Thyroid gland (tissue), 4 donors: ENCODE measurements at places on chromosomes 6 and 20. TPM values are rescaled to one million over a fixed set of nuclear protein-coding genes. Genes with fewer than 3 reads are reported as not detected.
A peak's percentile ranks its signal among the peaks of the same experiment; 100 is the strongest.

GRCh38 chr20:38298768-38299288, 5.1 kb upstream of the BPI start:
- DNase-seq: peak; percentile 60

Gene OPRM1
- not detected for total RNA-seq

DNA sequence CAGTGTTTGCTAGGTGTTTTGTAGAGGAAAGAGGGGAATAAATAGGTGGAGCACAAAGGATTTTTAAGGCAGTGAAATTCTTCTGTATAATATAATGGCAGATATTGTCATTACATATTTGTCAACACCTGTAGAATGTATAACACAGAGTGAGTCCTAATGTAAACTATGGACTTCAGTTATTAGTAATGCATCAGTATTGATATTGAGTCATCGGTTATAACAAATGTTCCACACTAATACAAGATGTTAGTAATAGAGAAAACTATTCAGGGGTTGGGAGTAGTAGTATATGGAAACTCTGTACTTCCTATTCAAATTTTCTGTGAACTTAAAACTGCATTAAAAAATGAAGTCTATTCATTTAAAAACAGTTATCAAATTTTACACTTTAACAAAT, 299.2 kb downstream of the UBE3D start:
- DNase-seq: no peak

GRCh38 chr6:166330612-166331011, 11.7 kb downstream of the SFT2D1 start:
- peak; percentile 49 for DNase-seq

- DNase-seq: no peak
Measured at GRCh38 chr20:952196-952795, 36.2 kb upstream of the ANGPT4 start.

Gene ZNF335
- 28.1 TPM for total RNA-seq

- DNase-seq: no peak
Measured at GRCh38 chr6:151276112-151276740, 36.5 kb downstream of the AKAP12 start.

DNA sequence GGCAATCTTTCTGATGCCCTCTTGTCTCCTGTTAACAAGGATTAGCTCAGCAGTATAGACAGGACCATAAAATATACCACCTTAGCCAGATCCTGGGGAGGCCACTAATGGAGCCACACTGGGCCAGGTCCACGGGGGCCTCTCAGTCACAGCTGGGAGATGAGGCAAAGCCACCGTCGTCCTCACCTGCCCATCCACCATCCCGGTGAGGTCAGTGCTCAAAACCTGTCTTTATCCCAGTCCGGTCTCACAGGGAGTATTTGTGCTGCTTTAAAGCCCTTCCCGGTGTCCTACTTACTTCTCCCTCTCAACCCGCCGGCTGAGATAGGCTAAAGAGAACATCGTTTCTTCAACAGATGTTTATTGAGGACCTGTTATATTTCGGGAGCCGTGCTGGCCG, 104.3 kb downstream of the EDN3 start:
- peak; percentile 17 for DNase-seq

GRCh38 chr6:37480118-37480736, 19.5 kb downstream of the CCDC167 start:
- no peak for DNase-seq

GRCh38 chr6:119328892-119329793, 20.4 kb downstream of the MAN1A1 start:
- no peak for DNase-seq

Gene TRIM31
- not detected for total RNA-seq

DNA sequence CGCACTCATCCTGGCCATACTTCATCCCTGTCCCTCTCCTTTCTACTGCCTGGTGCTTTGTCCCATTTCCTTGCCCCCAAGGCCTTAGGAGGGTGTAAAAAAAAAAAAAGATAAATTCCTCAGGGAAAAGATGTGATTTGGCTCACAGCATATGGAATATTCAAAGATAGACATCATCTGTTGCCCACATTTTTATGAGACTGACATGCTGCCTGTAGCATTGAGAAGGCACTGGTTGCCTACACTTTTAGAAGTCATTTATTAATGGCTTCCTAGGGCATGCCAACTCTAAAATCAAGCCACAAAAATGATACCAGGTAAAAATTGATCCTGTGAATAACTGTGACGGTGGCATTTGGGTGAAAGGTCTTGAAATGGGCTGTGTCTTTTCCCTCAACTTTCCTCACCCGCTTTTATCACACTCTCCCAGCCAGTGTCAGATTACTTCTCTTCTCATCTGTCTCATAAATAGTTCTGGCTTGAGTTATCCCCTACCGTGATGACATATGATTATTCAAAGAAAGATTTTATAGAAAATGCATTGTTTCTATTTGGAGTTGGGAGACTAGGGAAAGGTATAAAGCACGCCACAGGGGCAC, 139.4 kb downstream of the CARMIL1 start:
- DNase-seq: no peak

Gene IL20RA
- total RNA-seq: 0.27 TPM

GRCh38 chr6:131129689-131130553, 5.3 kb upstream of the AKAP7 start:
- DNase-seq: no peak

DNA sequence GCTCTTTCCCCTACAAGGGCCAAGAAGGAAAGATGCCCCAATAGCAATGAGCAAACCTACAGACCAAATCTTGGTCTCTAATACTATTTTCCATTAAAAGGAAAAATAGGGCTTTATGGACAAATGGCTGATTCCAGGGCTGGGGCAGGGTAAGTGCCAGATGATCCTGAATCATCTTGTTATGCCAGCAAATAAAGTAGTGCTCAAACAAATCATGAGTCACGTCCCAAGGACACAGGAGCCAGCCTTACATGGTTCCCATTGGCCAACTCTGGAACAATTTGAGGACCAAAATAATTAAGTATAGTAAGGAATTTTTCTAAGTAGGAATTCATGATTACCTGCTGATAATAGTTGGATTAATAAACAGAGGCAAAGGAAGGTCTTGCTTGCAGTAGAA, 53.2 kb upstream of the NKX2-4 start:
- no peak for DNase-seq

Gene CST4
- total RNA-seq: 3.0 TPM

Gene CD109
- total RNA-seq: 3.9 TPM

GRCh38 chr6:2162079-2162445, 83.3 kb downstream of the GMDS start:
- no peak for DNase-seq

- no peak for DNase-seq
Measured at GRCh38 chr6:129651291-129651691, 58.7 kb downstream of the ARHGAP18 start.

- DNase-seq: no peak
Measured at GRCh38 chr6:13524801-13525508, 37.6 kb upstream of the GFOD1 start.

Gene PRDM13
- total RNA-seq: not detected

Gene CTAGE9
- total RNA-seq: not detected

DNA sequence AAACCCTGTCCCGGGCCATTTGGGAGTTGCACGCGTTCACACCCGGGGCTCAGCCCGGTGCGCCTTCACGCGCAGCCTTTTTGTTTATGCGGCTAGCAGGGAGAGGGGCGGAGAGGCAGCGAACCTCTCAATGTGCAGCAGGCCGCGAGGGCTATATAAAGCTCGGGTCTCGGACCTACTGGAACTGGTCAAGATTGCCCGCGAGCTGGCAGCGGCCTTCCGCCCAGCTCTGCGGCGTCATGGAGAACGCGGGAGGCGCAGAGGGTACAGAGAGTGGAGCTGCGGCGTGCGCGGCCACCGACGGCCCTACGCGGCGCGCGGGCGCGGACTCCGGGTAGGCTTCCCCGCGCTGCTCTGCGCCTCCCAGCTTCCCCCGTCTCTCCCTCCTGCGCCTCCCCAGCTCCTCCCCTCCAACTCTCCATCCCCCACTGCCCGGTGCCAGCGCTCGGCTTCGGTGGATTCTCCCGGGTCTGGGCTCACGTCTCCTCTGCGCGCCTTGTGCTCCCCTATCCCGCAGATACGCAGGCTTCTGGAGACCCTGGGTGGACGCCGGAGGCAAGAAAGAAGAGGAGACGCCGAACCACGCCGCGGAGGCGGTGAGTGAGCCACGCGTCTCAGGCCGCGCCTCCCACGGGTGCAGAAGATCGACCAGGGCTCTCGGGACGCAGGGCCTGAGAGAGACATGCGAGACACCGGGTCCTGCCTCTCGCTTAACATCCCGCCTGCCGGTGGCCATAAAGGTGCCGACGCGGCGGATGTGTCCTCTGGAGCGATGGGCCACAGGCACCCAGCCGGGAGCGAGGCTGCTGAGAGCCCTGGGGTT, at the start of gene RIPPLY2:
RIPPLY2 (plus strand) TSS at position 183 of the 823 bp plus-strand sequence; CDS start at position 240, 57 bp downstream.
- DNase-seq: peak; percentile 31

DNA sequence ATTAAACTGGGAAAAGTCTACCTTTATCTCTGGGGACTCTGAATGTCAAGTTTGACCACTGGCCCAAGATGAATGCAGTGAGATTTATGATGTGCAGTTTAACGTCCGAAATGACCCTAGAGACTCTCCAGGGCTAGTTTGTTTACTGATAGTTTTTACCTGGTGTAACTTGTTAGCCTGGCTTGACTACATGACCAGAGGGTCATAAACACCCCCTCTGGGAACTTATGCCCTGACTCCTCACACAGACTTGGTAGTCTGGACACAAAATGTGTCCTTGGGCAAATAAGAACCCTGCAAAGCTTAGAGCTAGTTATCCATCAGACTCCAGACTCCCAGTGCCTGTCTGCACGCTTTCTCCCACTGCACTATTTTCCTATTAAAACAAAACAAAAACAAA, 606.5 kb downstream of the HACE1 start:
- DNase-seq: no peak

DNA sequence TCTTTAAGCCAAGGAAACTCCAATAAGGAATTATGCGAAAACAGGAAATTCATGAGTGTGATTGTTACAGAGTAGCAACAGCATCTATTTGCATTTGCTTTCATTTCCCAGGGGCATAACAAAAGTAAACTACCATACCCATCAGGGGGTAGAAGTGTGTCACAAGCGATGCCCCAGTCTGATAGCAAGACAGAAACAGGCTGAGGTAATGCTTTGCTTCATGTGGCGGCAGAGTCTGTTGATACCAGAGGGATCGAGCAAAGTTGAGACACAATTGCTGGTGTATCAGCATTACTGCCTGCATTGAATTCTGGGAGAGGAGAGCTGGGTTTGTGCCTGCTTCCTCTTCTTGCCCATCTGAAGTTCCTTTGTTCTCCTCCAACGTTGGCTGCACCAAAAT, 51.2 kb upstream of the LYRM2 start:
- no peak for DNase-seq

DNA sequence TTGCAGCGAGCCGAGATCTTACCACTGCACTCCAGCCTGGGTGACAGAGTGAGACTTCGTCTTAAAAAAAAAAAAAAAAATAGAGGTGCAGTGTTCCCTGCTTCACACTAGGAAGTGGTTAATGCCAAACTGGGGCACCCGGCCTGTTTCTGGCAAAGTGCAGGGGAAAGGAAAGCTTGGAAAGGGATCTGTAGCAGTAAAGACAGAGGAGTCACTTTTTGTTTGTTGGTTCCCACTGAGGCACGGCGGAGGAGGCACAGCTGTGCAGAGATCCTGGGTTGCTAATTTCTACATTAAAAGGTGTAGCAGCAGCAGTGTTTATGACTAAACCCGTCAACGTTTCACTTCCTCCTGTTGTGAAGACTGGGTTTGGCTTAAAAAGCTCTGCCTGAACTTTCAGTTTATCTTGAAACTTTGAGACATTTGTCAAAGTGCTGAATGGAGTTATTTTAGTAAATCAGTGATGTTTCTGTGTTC, 125.6 kb downstream of the CARMIL1 start:
- DNase-seq: no peak

DNA sequence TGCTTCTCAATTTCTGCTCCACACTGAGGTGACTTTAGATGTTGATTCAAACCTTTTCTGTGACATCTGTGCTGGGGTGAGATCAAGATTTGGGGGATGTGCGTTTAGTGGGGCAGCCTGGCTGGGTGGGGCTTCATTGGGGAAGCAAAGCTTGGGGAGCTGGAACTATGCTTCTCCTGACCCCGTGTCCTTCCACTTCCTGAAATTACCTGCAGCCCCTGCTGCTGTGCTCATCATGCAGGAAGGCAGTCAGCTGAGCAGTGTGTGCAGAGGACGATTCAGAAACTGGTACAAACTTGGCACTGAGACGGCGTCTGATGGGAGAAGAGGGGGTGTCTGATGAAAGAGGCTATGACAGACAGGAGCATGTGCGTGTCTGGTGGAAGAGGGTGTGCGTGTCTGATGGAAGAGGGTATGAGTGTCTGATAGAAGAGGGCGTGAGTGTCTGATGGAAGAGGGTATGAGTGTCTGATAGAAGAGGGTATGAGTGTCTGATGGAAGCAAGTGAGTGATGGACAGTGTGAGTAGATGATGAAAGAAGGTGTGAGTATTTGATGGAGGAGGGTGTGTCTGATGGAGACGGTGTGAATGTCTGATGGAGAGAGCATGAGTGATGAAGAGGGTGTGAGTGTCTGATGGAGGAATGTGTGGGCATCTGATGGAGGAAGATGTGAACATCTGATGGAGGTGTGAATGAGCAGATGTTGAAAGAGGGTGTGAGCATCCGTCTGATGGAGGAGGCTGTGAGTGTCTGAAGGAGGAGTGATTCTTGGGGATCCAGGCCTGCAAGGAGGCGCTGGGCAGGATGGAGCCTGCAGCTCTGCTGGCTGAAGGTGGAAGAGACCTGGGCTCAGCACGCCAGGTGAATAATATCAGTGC, 103.4 kb downstream of the SYCP2 start:
- no peak for DNase-seq

Gene SLC22A1
- total RNA-seq: 4.8 TPM

DNA sequence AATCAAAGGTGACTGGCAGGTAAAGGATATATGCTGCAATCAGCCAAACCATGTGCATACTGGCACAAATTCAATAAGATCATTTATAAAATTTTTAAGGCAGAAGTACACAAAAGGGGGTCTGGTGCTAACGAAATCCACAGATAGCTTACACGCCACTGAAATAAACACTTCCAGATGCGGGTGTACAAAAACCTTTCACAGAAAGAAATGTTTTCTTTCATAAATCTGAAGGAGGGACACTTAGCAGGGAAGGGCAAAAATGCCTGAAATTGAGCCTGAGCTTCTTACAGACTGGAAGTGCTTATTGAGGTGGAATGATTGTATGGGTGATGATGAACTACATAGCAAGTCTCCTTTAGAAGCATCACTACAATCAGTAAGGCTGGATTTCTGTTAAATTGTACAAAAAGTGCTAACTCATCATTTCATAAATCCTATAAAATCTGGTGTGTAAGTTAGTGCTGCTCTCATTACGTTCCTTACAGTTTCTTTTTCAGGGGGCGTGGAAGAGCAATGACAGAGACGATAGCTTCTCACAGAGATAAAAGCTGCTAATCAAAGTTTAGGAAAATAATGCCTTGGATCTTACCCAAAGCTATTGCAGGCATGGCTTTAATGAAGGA, 409.3 kb upstream of the RUNX2 start:
- DNase-seq: no peak

Gene FLOT1
- 134 TPM for total RNA-seq

Gene CCN6
- not detected for total RNA-seq

GRCh38 chr6:151721146-151721545, 86.3 kb upstream of the ESR1 start:
- DNase-seq: no peak
